CD4-positive, alpha-beta T cell treated with Interleukin-4 for 1 hour (primary cell): ENCODE measurements at places on chromosomes 5 and 9.

GRCh38 chr5:98709681-98710080 lies 63.8 kb upstream of the RGMB start:
- no peak for DNase-seq

DNA sequence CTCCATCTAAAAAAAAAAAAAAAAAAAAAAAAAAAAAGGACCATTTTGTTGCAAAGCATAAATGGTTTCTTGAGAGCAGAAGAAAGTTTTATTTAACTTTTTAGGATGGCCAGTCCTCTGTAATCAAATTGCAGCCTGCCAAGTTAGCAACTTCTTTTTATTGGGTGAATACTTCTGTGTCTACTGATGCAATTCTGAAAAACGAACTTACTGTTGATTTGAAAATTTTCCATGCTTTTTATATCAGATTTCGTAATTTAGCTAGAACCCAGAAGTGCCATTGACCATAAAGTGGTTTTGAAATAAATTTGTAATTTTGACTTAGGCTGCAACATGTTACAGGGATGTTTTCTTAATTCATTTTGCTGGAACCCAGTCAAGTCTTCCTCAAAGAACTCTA lies 269.1 kb upstream of the ACTBL2 start:
- DNase-seq, result no peak

DNA sequence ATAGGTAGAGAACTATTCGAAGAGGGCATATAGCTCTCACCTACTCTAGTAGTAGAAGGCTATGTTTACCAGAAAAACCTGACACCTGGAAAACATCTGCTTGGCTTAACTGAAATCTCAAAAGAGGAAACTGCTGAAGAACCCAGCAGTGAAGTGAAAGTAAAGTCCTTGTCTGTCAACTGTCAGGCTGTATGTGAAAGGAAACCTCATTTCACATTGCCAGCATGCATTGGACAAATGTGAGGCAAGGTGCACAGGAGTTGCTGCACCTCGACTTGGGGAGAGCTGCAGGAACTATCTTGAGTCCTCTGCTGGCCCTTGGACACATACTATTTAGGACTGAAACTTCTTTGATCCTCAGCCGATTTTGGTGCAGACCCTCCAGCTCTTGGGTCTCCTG lies 53.3 kb downstream of the NREP start:
- peak; percentile 12 for DNase-seq

- DNase-seq, result no peak
Observed at GRCh38 chr5:144103611-144104485, 66.6 kb downstream of the YIPF5 start.
